ENCODE measurements at places on chromosomes 4 and X. TPM values are rescaled to one million over a fixed set of nuclear protein-coding genes. Genes with fewer than 3 reads are reported as not detected.

The JCHAIN gene
- total RNA-seq, result under 0.01 TPM

The CTAG1A gene
- not detected for total RNA-seq

The NR3C2 gene
- total RNA-seq, result 5.7 TPM

The ARSJ gene
- 0.41 TPM for total RNA-seq

The DNASE1L1 gene
- total RNA-seq, result 4.5 TPM

Measured in frontal cortex (tissue), 4 donors.